Heart right ventricle (tissue), 16 donors: ENCODE measurements at places on chromosomes 11 and 22.
A peak's percentile ranks its signal among the peaks of the same experiment; 100 is the strongest.

DNA sequence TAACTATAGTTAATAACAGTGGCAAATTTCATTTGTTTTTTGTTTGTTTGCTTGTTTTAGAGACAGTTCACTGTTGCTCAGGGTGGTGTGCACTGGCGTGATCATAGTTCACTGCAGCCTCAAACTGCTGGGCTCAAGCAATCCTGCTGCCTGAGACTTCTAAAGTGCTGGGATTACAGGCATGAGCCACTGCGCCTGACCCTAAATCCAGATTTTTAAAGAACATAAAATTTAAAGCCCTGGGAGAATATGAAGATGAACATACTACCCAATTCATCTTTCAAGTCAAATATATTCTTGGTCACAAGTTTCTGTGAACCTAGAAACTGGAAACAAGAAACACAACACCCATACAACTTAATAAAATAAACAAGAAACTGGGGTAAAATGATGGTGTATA, 28.1 kb downstream of the RRAS2 start:
- DNase-seq, result no peak

- peak; percentile 30 for DNase-seq
Observed at GRCh38 chr11:104163100-104164027, 583 bp downstream of the PDGFD start.

DNA sequence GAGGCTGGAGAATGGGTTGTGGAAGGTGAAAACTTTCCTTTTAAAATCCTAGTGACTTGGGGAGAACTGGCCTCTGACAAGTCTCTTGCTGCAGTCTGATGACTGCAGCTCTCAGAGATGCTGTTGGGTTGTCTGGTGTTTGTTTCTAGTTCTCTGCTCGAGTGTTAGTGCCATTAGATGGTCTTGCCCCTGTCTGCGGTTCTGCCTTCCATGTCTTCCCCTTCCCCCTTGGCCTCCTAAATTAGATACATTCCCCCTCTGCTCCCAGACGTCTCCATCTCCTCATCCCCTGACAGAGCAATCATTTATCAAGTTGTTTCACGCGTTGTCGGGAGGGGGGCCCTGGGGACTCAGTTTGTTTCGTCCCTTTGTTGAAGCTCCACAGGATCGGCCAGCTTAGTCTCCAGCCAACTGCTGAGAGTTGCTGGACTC, 67.7 kb downstream of the CECR2 start:
- DNase-seq, result peak; percentile 16

DNA sequence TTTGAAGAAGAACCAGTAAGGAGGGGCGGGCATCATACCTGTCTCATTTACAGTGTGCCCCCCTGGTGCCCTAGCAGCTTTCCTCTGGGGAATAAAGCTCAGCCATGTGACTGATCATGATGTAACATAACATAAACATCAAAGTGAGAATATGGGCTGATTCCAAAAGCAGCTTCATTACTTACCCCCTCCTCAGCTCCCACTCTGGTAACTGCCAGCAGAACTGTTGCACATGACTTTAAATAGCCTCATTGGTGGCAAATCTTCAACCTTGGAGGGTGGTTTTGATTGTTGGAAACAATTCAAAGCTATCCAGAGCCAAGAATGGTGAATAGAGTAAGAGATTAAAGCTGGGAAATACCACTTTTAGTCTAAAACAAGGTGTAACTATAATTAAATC, 384.6 kb downstream of the BUD13 start:
- no peak for DNase-seq

GRCh38 chr22:42820045-42820763, 36.9 kb downstream of the ARFGAP3 start:
- no peak for DNase-seq

GRCh38 chr11:115696563-115696962, 192.3 kb upstream of the CADM1 start:
- DNase-seq, result peak; percentile 34

- no peak for DNase-seq
Observed at GRCh38 chr22:19995611-19996339, 20.8 kb downstream of the ARVCF start.

- DNase-seq, result no peak
Observed at GRCh38 chr11:17479284-17480214, 2.9 kb upstream of the ABCC8 start.
